ENCODE measurements at places on chromosomes 2 and 18. TPM values are rescaled to one million over a fixed set of nuclear protein-coding genes. Genes with fewer than 3 reads are reported as not detected.

CCDC178 gene
- not detected for total RNA-seq

- DNase-seq: no peak
Measured at GRCh38 chr2:219448776-219449341, 14.2 kb downstream of the SPEG start.

PTPRN gene
- not detected for total RNA-seq

DNA sequence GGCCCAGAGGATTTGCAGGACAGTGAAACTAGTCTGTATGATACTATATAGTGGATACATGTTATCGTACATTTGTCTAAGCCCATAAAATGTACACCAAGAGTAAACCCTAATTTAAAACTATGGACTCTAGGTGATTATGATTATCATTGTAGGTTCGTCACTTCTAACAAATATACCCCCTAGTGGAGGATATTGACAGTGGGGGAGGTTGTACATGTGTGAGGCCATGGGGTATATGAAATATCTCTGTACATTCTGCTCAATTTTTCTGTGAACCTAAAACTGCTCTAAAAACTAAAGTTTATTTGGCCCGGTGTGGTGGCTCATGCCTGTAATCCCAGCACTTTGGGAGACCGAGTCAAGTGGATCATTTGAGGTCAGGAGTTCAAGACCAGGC lies 81.2 kb upstream of the CAB39 start:
- no peak for DNase-seq

GRCh38 chr2:187529977-187530721 lies 24.1 kb downstream of the TFPI start:
- DNase-seq: no peak

- peak; percentile 33 for DNase-seq
Measured at GRCh38 chr18:21991081-21991534, 178.3 kb upstream of the GATA6 start.

- no peak for DNase-seq
Measured at GRCh38 chr2:188308483-188308882, 16.8 kb downstream of the GULP1 start.

- DNase-seq: no peak
Measured at GRCh38 chr2:25304321-25304720, 37.4 kb downstream of the DNMT3A start.

INHBB gene
- total RNA-seq: 52.0 TPM

- peak; percentile 63 for DNase-seq
Measured at GRCh38 chr2:186503827-186504606, 18.0 kb downstream of the ZC3H15 start.

GRCh38 chr18:22032392-22032961 lies 136.9 kb upstream of the GATA6 start:
- DNase-seq: peak; percentile 92

DNA sequence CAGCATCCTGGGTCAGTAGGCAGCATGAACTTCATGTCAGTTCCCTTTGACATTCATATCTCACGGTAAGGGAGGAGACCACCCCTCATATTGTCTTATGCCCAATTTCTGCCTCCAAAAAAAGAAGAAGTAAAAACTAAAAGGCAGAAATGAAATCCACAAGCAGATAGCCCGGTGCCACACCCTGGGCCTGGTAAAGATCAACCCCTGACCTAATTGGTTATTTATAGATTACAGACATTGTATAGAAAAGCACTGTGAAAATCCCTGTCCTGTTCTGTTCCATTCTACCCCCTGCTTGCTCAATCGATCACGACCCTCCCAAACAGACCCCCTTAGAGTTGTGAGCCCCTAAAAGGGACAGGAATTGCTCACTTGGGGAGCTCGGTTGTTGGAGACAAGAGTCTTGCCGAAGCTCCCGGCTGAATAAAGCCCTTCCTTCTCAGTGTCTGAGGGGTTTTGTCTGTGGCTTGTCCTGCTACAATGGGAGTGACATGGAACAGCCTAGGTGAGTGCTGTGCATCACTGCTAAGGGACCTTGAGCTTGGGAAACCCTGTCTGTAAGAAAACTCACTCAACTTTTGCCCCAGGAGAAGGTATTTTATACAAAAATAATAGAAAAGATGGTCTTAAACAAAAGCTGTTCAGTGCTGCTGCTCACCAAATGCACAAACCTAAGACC lies 11.1 kb downstream of the NDUFV2 start:
- DNase-seq: no peak

All from Caki2 (cell line).